AG04450 (cell line): ENCODE measurements at places on chromosomes 6 and 20. TPM values are rescaled to one million over a fixed set of nuclear protein-coding genes. Genes with fewer than 3 reads are reported as not detected.

- DNase-seq, result no peak
These were observed 39.6 kb downstream of the KIAA0319 start for GRCh38 chr6:24606200-24606930.

GRCh38 chr6:144049386-144049785 is 41.3 kb upstream of the PLAGL1 start:
- DNase-seq, result no peak

DNA sequence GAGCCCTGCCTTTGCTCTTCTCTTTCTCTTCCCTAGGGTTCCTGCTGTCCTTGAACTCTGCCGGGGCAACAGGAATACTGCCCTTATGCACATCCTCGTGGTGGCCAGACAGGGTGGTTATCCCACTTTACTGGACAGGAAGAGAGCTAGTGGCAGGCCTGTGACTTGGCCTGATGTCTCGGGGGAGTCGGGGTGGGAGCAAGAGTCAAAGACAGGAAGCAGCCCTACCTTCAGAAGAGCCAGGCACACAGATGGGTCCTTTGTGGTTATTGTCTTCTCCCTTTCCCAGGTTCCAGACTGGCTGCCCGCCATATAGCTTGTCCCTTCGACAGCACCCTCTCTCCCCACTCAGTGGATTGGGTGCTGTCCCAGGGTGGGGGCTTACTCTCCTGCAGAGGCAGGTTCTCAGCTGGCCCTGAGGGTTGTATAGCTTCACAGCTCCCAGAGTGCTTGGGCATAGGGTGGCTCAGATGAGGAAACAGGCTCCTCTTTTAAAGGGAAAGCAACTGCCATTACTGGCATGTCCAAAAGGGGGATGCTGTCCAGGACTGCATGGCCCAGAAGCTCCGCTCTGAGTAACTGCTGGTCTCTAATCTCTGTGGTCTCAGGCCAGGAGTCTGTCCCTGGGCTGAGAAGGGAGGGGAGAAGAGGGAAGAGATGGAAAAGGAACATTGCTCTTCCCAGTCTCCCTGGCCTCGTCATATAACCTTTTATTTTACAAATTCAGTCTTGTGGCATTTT is 17.3 kb downstream of the PLCG1 start:
- DNase-seq, result no peak

DNA sequence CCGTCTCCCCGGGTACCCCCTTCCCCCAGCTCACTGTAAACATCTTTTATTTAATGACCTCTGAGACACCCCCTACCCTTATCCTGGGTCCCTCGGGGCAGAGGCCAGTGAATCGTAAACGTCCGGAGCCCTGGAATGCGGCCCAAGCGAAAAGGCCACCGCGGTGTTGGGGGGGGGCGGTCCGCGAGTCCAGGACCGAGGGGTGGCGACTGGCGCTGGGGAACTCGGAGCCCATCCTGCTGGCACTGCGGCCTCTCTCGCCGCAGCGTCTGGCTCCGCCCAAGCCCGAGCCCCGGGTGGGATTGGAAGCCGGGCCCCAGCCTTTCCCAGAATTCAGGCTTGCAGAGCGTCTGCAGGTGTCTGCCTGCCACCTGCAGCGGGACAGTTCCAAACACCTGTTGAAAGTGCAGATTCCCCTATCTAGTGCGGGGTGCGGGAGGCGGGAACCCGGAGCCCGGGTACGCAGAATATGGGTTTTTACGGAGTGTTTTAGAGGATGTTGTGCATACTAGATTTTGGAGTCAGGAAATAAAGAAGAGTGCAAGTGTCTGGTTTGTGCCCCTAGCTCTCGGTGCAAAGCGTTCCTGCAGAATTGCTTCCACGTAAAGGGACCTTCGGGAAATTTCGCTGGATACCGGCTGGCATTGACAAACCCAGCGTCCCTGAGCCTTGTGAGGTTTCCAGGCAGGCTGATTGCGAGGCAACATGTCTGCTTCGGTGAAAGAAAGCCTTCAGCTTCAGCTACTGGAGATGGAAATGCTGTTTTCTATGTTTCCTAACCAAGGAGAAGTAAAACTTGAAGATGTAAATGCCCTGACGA is 800 bp downstream of the RWDD2A start:
- DNase-seq, result no peak

DNA sequence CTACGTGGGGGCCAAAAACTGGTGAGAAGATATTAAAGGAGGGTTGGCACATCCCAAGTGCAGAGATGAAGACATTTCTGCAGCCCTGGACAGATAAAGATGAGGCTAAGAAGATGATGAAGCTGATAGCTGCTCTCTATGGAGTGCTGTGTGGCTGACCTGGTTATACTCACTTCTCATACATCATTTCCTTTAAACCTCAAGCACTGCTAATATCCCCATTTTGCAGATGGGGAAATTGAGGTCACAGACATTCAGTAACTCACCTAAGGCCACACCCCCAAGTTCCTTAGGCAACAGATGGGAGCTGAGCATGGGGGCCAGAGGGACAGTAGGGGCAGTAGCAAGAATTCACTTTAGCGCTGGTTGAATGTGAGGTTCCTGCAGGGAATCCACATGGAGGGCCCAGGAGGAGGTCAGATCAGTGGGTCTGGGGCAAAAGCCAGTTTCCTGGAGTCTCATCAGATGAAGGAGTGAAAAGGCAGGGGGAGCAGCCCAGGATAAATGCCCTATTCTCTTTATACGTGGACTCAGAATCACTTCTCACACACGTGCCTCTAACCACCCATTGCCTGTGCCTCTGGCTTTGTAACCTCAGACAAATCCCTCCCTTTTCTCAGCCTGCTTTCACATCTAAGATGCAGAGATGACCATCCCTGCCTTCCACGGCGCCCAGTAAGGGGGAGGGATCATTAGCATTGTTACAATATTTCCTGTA is 125.8 kb downstream of the NFATC2 start:
- DNase-seq, result no peak

GRCh38 chr6:112931832-112932231 is 584.7 kb downstream of the RFPL4B start:
- DNase-seq, result no peak

DNA sequence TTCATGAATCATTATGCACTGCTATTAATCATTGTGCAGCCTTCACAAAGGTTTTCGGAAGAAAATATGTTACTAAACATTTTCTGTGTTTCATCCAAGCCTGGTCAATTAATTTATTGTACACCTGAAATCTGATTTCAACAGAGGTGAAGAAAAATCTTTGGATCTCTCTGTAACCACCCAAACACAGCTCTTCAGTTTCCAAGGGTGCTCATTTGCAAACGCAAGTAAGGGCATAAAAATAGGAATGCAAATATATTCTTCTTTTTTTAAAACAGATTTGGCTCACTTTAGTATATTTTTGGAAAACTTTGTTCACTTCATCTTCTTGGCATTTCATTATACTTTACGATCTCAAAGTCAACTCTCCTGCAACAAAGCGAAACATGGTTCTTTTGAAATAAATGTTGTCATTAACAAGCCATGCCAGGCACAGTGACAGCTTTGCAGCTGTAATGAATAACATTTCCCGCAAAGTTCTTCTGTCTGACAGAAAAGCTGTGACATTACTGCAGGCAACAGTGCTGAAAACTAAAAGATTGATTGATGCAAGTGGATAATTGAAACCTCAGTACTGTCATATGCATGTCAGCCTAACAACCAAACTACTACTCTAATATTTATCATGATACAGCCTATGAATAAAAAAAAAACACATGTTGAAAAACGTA is 348.3 kb downstream of the FRK start:
- DNase-seq, result no peak

DNA sequence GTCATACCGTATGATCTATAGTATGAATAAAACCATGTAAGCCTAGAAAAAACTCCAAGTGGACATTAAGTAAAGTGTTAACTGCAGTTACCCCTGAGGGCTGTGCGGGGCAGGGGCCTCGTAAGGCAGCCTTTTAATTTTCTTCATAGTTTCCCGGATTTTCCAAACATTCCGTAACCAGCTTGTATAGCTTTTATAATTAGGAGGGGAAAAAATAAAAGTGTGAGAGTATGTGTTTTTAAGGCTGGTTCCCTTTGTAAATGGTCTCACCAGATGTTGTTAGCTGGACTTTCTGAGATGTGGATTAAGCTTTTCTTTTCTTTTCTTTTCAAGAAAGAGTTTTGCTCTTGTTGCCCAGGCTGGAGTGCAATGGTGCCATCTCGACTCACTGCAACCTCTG is 7.0 kb downstream of the KIAA1755 start:
- no peak for DNase-seq

- DNase-seq, result no peak
These were observed 6.0 kb upstream of the RBM38 start for GRCh38 chr20:57384953-57385761.

- no peak for DNase-seq
These were observed 171.7 kb upstream of the MAN1A1 start for GRCh38 chr6:119521251-119521650.

- peak; percentile 88 for DNase-seq
These were observed 28.0 kb upstream of the TULP4 start for GRCh38 chr6:158284007-158284875.

GRCh38 chr6:37625591-37626374 is 71.9 kb downstream of the MDGA1 start:
- no peak for DNase-seq

- no peak for DNase-seq
These were observed 25.8 kb upstream of the KCNK5 start for GRCh38 chr6:39254999-39255535.

DEFB124 gene
- not detected in 2 replicates for polyA plus RNA-seq

NKAIN2 gene
- polyA plus RNA-seq, result not detected in 2 replicates

PKIB gene
- 5.5 and 8.1 TPM in 2 replicates for polyA plus RNA-seq
